ENCODE measurements at places on chromosomes 13 and 19.

GRCh38 chr13:106597186-106597585, 29.2 kb upstream of the ARGLU1 start:
- DNase-seq: no peak

GRCh38 chr13:55432814-55433213, 1707.9 kb upstream of the PRR20A start:
- no peak for DNase-seq

GRCh38 chr19:46390121-46390858, 23.1 kb downstream of the CCDC8 start:
- DNase-seq: no peak

DNA sequence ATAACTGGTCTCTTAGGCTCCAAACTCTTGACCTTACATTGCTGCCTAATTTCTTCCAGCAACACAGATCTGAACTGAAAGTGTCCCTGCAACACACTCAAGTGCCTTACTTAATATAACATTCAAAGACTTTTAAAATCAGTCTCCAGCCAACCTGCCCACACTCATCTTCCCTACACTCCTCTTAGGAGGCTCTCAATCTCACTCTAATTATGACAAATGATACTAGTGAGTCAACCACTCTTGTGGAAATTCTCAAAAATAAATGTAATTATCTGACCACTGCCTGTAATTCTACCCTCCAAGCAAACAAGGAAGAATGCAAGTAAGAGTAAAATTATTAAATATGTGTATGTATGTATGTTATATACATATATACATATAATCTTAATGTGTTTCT, 348.1 kb upstream of the MIR17HG start:
- no peak for DNase-seq

- no peak for DNase-seq
Measured at GRCh38 chr13:113933901-113934300, 40.0 kb downstream of the C13orf46 start.

GRCh38 chr19:42293540-42293939, 8.4 kb upstream of the PRR19 start:
- no peak for DNase-seq

DNA sequence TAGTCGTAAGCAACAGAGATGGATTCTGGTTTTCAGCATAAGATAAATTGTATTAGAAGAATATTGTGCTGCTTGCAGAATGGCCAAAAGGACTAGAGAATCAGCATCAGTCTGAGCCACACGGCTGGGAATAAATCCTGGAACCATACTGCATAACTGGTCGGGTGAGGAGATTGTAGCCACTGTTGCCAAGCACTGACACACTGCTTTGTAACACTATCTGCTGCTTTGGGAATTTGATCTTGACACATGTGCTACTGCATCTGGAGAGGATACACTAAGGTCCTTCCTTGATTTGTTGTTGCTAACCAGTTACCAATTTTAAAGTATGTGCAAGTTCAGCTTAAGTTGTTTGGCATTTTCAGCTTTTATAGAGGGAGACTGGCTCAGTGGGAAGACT, 1.9 kb downstream of the HNRNPA1L2 start:
- no peak for DNase-seq

DNA sequence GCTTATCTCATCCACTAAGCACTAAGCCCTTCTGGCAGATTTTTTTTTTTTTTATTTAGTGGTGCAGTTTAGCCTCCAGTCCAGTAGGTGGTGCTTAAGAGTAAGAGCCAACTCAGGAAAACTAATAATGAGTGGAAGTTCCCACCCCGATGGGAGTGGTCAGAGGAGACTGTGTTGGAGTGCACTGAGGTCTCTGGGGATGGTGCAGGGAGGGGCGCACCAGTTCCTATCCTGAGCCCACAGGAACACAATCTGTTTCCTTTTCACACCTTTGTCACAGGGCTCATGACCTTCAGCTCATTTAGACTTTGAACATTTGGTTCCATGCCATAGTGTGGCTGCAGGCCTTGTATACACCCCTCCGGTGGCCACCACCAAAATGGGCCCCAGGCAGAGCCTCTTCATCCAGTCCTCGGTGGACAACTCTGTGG, 367.4 kb downstream of the SPRY2 start:
- DNase-seq: no peak

DNA sequence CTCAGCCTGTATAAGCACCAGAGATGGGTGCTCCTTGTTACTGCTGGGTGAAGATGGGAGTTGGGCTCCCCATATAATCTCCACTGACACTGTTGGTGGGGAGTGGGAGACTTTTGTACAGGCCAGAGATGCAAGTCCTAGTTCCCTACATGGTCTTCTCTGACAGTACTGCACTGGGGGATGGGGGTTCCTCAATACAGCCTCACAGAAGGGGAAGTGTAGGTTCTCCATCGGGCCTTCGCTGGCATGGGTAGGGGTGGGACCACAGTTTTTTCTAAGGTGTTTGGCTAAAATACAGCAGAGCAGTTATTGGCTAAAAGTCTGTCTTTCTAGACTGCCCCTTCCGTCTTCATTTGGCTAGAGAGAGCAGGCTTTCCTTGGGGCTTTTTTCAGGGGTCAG, 167.2 kb upstream of the SERP2 start:
- DNase-seq: no peak
